Renal pelvis (tissue), 12 donors: ENCODE measurements at places on chromosomes 6 and 20. TPM values are rescaled to one million over a fixed set of nuclear protein-coding genes. Genes with fewer than 3 reads are reported as not detected.

GRCh38 chr6:56764081-56764566 lies 121.4 kb upstream of the DST start:
- DNase-seq: no peak

DNA sequence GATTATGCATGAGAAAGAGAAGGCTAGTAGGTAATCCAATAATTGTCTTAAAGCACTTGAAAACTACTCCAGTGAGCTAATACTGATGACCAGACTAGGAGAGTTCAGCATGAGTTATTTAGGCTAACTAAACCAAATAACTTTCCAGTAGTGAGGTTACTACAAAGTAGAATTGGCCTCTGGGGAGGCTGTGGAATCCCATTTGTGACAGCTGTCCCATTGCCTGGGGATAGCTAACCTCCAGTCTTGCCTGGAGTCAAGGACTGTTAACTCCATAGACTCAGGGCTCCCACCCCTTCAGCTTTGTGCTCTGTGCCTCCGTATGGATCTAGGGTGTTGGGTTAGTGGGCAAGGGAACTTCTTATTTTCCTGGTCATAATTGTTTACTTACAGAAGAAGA lies 51.0 kb downstream of the KCNQ5 start:
- no peak for DNase-seq

DNA sequence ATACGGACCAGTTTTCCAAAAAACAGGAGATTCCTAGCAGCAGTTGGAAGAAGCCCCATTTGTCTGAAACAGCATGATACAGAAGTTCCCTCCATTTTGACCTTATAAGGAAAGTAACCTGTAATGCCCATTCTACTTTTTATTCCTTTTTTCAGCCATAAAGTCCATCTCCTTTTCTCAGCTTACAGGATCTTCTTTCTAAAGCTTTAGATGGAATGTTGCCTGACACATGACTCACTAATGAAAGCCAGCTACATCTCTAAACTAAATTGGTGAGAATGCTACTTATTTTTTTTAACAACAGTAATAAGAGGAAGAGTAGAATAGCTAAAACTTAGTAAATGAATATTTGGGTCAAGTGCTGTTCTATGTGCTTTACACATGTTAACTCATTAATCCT lies 234.1 kb downstream of the CDH26 start:
- no peak for DNase-seq

DNA sequence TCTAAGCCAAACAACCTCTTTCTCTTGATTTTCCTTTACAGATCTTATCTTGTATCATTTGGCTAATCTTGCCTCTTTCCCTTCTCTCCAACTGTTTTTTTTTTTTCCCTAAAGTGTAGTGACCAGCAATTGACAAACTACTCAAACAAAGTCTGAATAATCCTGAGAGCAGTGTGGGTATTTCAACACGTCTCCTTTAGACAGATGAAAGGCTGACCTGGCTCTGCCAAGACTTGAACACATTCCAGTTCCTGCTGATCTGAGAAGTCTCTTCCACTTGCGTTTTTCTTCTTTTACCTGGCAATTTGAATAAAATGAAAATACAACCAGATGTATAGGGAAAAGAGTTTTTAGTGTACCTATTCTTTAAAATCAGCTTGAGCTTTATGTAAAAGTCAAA lies 168.4 kb downstream of the GJA10 start:
- no peak for DNase-seq

- DNase-seq: no peak
These were observed 947.7 kb upstream of the MAP3K7 start for GRCh38 chr6:91534614-91535013.

The KCNK15 gene
- polyA plus RNA-seq: 0.09 TPM

The UNC5CL gene
- 10.7 TPM for polyA plus RNA-seq

The SLC22A2 gene
- 10.8 TPM for polyA plus RNA-seq
